ENCODE measurements at places on chromosomes 16 and 17.

DNA sequence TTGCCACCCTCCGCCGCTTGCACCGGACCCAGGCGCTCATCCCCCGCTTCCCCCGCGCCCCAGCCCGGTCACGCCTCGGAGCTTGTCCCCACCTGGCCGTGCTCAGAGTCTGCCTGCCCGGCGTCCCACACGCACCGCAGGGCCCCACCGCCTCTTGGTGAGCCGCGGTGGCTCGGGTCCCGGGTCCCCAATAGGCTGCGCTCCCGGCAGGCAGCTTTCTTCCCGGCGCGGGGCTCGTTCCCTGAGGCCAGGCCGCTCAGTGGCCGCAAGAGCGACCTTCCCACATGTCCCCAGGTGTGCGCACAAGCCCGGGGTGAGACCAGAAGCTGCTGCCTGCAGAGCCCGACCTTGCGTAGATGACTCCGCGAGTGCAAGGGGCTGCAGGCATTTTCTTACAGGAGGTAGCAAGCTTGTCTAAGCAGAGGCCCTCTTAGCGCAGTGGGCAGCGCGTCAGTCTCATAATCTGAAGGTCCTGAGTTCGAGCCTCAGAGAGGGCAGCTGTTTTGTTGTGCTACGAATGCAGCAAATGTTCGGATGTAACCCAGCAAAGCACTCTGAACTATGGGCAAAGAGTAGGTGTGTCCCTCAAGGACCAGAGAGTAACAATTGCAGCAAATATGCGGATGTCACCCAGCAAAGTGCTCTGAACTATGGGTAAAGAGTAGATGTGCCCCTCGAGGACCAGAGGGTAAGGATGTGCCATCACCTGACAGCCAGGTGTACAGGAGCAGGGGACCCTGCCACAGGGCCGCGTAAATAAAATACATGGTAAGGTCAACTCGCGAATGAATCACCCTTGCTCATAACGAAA lies 15.6 kb downstream of the TLE7 start:
- DNase-seq, result no peak

DNA sequence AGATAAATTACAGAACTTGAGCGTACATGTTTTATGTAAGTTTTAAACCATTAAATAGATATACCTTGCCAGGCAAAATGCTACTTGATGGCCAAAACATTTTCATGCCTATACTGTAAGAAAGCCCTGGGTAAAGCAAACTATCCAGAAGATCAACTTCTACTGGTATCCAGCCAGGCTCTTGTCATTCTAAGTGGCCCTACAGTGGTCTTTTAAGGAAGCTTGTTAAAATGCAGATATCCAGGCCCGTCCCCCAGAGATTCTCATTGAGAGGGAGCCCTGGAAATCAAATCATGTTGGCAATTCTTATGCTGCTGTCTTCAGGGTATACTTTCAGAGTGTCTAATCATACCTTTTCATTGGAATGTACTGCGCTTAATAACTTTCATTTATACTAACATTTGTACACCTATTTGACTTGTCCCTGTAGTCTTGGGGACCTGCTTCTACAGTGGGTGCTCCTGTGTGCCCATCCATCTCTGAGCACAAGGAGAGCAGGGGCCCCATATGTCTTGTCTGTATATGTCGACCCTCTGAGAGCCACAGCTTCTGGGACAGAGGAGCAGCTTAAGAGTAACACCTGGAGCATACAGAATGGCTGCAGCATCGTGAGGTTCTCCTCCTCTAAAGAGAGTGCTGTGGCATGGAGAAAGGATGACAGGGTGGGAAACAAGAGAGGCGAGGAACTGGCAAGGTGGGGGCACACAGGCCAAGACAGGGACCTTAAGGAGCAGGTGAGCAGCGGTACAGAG lies 43.6 kb upstream of the ANKFY1 start:
- DNase-seq, result no peak

DNA sequence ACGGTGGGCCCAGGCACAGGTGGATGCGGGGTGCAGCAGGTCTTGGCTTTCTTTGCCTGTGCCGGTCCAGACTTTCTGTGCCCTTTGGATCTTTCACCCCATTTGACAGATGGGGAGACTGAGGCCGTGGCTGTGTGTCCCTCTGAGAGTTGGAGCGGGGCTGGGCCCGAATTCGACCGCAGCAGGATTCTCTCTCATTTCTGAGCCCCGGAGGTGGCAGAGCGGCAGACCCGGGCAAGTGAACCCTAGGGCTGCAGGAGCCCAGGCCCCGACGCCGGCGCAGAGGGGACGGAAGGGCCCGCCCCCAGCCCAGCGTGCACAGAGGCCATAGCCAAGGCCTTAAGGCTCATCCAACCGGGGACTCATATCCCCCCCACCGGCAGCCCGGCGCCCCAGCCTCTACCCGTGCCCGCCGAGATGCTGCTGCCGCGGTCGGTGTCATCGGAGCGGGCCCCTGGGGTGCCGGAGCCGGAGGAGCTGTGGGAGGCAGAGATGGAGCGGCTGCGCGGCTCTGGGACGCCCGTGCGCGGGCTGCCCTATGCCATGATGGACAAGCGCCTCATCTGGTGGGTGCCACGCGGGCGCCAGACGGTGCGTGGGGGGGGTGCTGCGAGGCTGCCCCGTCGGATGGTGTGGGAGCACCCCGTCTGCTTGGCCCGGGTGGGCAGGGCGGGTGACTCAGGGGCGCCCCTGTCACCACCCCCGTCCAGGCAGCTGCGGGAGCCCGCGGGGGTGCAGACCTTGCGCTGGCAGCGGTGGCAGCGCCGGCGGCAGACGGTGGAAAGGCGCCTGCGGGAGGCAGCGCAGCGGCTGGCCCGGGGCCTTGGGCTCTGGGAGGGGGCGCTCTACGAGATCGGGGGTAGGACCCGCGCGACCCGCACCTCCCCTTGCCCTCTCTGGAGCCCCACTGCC lies 857 bp downstream of the TMC8 start:
- peak; percentile 40 for DNase-seq

GRCh38 chr16:23105309-23105708 lies 43.9 kb downstream of the USP31 start:
- no peak for DNase-seq

GRCh38 chr16:65005696-65006095 lies 116.2 kb downstream of the CDH11 start:
- no peak for DNase-seq

GRCh38 chr17:4609761-4610160 lies 25.4 kb downstream of the SMTNL2 start:
- no peak for DNase-seq

DNA sequence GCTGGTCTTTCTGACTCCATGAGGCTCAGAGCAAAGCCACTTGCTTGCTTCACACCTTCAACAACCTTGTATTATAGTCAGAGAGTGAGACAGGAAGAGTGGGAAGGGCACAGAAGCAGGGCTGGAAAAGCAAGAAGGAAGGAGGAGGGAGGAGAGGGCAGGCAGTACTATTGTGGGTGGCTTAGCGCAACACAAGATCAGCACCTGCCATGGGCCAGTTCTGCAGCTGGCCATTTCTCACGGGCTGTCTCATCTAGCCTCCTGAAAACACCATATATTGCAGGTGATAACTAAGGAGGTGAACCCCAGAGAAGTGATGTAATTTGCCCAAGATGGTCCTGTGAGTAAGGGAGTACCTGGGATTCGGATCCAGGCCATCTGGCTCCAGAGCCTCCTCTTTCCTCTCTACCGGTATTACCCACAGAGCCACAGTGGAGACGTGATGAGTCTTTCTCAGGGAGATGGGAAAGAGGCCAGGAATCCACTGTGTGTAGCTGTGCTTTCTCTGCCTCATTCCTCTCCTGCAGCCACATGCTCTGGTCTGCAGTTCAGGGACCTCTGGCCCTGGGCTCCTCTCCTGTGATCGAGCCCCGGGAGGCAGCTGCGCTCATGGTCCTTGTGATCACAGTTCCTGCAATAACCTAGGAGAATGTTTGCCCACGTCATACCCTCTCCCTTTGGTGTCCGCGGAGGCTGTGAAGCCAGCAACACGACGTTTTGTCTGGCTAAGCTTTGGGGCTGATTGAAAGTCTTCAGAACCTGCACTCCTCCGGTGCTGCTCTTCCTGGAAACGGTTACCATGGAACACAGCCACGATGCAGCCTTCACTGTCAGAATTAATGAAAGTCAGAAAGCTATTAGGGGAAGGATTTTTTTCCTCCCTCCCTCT lies 178.1 kb upstream of the CCL2 start:
- no peak for DNase-seq

- DNase-seq, result no peak
Measured at GRCh38 chr16:12092544-12092921, 116.0 kb downstream of the SNX29 start.

GRCh38 chr17:17324616-17325015 lies 21.4 kb downstream of the NT5M start:
- DNase-seq, result no peak

DNA sequence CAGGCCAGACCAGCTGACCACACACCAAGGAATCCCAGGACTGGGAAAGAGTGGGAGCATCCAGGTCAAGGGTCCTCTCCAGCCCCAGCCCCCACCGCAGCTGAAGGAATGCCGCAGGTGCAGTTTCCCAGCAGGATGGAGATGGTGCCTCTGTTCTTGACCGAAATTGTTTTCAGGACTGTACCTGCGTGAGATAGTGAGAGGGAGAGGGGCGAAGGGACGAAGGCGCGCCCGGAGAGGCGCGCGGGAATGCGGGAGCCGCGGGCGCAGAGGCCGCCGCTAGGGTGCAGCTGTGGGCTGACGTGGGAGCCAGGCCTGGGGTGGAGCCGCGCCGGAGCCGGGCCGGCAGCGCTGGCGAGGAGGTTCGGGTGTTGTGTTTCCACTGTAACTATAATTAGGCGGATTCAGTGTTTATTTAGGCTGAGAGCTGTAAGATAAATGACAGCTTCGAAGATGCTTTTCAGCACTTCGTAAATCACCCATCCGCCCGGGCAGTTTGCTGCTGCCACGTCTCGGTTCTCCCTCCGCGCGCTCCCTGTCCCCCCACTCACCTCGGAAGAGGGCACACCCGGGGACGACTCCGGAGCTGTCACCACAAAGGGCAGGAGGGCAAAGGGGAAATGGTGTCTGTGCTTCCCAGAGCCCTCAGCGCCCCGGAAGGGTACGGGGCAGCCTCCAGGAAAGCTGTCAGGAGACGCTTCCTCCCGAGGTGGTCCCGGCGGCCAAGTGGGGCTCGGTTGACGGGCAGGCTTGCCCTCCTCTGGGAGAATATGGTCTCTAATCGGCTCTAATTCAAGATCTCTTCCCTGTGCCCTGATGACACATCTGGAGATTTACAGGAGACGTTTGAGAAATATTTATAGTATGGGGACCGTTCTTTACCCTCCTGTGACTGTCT lies 38.2 kb downstream of the HOXB1 start:
- DNase-seq, result peak; percentile 59
